Activated CD8-positive, alpha-beta T cell treated with anti-CD3 and anti-CD28 coated beads for 36 hours (primary cell): ENCODE measurements at places on chromosomes 11 and 22.

DNA sequence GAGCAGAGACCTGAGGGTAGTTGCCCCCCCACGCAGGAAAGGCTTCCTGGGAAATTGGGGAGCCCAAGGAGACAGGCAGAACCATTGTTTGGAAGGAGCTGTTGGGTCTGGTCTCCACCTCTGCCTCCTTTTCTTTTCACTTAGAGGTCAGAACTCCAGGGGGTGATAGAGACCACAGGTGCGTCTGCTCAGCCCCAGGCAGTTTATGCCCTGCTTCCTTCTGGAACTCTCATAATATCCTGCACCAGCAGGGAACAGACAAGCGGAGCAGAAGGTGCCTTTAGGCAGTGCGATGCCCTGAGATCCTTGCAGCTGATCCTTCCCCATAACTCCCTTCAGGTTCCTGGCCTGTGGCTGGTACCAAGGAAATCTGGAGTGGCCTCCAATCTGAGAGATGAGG is 120.2 kb downstream of the NECTIN1 start:
- DNase-seq = no peak

DNA sequence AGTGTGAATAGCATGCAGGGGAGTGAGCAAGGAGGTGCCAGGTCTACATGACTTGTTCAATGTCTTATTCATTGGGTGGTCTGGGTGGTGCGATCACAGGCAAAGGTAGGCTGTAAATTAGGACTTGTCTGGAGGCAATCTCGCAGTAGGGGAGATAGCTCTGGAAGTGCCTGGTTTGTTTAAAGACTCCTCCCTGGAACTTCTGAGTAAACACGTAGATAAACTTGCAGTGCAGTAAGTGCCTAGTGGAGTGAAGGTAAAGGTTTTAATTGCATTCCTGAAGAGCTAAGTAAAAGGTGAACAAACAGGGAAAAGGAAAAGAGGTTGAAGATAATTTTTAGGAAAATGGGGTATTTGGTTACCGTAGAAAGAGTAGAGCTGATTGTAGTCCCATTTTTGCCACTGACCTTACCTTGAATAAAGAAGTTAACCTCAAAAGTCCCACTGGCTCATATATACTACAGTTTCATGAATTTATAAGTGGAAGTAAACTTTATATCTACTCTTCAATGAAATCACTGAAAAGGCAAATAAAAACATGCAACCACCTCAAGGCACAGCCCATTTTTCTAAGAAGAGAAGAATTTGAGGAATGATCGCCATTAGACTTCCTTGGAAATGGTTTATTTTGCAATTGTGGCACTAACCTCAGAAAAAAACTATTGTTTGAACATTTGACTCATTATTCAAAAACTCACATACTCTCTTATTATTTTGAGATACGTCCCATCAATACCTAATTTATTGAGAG is 44.3 kb downstream of the AASDHPPT start:
- no peak for DNase-seq

DNA sequence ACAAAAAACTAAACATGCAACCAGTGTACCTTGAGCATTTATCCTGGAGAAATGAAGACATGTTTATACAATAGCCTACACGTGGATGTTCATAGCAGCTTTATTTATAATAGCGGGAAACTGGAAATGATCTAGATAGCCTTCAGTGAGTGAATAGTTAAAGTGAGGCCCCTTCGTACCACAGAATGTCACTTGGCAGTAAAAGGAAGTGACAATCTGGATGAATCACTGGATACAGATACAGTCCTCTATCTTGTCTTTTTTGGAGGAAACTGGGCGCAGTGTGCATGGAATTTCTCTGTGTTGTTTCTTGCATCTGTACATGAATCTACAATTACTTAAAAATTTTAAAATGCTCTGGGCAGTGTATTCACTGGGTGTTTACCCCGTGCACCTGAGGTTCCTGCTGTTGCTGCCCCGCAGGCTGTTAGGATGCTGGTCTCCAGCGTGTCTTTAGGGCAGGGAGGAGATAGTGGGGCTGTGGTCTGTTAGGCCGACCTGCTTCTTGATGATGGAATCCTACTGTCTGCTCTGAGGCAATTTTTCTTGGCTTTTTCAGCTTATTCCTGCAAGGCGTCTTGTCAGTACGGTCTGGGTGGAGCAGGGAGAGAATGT is 23.2 kb downstream of the DERL3 start:
- DNase-seq = no peak

GRCh38 chr11:27902981-27903624 is 202.8 kb upstream of the BDNF start:
- no peak for DNase-seq

- DNase-seq = no peak
These were observed 5.7 kb downstream of the DIXDC1 start for GRCh38 chr11:111942829-111943228.

DNA sequence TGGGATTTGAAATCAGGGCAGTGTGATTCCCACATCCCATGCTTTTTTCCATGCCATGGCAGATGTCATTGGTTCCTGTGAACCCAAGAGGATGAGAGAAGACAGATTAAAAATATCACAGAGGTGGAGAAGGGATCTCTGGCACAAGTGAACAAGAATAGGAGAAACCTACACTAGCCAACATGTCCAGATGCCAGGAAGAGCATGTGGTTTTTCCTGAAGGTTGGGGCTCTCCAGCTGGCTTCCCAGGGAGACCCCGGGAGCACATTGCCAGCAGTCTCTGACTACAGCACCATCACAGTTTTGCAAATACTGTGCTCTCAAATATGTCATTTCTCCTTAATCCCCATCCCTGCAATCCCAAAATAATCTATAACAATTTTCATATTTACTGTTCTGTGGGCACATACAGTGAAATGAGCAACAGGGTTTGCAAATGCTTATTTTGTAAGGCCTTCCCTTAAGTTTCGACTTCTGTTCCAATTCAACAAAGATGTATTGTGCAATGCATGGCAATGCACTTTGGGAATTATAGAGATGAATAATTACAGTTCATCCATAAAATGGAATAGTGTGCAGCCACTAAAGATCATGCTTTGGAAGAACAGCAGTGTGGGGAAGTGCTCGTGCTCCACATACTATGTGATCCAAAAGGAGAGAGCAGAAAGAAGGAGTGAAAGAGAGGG is 4.8 kb downstream of the ANKK1 start:
- DNase-seq = no peak

DNA sequence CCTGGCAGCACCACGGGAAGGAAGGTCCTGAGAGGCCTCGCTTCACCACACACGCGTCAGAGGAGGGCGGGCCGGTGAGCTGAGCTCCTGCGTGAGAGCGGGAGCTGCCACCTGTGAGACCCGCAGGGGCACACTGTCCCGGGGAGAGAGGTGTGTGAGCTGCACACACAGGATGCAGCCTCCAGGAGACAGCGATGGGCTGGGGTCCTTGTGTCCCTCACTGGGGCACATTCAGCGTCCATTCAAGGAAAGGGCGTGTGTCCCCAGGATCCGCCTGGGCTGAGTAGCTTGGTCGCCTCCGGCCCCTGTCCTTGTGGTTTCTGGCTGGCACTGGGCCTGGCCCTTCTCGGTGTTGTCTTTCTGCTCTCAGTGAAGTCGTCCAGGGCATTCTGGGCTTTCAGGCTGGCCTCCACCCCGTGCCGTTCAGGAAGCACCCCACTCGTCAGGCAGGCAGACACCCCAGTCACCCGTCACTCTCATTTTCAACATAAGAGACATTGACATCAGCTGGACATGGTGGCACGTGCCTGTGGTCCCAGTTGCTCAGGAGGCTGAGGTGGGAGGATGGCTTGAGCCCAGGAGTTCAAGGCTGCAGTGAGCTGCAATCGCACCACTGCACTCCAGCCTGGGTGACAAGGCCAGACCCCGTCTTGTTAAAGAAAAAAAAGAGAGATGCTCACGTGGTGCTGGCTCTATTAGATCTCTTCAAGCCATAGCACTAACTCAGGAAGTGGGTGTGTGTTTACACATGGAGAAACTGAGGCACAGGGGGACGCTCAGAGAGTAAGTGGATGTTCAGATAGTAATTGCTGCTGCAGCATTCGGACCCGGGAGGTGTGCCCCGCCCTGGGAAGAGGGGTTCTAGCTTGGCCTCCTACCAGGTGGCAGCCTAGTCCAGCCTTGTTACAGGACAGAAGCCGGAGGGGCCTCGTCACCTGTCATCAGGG is 1081.6 kb downstream of the BRD1 start:
- DNase-seq = no peak

- no peak for DNase-seq
These were observed 9.8 kb downstream of the KCNC1 start for GRCh38 chr11:17744151-17744940.

GRCh38 chr22:39148026-39148726 is 4.3 kb downstream of the CBX7 start:
- DNase-seq = no peak
